Hematopoietic multipotent progenitor cell (in vitro differentiated cells): ENCODE measurements at places on chromosomes 7 and 10.
A peak's percentile ranks its signal among the peaks of the same experiment; 100 is the strongest.

DNA sequence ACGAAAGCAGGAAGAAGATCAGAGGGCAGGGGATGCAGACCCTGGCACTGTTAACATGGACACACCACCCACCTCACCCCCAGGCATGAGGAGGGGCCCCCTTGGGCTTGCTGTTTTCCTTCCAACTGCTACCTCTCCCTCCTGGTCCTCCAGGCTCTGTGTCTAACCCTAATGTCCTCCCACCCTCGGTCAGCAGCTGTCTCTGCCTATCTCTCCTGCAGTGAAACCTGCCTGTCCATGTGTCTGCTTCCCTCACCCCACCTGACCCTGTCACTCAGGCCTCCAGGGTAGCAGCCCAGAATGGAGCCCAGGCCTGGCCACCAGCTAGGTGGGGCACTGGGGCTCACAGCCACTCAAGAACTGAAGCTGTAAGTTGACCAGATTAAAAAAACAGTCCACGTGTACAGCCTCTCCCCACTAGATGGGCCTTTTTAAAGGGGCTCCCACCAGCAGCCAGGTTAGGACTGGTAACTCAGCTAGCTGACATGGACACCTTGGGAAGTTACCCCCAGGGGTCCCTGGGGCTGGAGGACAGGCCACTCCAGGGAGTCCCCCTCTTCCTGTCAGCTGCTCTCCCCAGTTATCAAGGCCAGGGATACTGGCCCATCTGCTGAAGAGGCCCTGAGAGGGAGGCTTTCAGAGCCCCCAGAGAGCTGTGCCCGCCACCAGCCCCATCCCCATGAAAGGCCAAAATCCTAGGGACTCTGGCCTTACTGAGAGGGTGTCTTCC lies 1.5 kb downstream of the SMARCD3 start:
- no peak for DNase-seq

DNA sequence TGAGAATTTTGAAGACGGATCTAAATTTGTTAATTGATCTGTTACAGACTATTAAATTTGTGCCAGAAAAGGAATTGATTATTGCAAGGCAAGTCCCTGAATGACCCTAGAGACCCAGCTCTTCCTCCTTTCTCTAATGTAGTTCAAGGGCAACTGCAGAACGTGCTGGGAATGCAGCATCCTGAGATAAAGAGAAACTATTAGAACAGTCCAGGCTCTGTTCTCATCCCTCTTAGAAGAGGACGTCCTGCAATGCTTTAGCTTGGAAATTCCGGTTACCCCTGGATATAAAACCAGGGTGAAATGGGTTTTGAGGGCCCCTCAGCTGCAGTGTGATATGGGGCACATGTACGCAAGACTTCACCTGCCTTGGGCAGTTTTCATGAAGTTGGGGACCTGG lies 67.3 kb downstream of the PTN start:
- DNase-seq, result no peak

GRCh38 chr7:51308265-51308664 lies 8.3 kb downstream of the COBL start:
- DNase-seq, result no peak

DNA sequence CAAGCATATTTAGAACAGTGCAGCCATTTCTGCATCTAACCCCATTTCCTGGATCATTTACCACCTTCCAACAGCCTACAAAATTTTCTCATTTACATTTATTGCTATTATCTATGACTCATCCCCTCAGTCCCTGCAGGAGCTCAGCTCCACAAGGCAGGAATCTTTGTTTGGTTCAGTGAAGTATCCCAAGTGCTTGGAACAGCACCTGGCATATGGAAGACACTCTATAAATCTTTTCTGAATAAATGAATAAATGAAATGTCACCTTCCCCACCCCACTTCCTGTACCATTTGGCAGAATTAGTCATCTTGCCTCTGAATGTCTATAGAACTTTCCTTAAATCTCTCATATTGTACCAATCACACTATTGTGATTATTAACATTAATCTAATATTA lies 110.7 kb downstream of the HIP1 start:
- DNase-seq, result no peak

DNA sequence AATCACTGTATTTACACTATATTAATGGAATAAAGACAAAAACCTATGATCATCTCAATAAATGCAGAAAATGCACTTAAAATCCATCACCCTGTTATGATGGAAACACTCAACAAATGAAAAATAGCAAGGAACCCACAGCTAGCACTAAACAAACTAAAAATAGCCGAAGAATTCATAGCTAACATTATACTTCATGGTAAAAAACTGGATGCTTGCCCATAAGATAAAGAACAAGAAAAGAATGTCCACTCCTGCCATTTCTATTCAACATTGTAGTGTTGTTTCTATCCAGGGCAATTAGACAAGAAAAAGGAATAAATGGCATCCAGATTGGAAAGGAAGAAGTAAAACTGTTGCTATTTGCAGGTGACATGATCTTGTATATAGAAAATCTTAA lies 142.1 kb downstream of the STK31 start:
- DNase-seq, result no peak

DNA sequence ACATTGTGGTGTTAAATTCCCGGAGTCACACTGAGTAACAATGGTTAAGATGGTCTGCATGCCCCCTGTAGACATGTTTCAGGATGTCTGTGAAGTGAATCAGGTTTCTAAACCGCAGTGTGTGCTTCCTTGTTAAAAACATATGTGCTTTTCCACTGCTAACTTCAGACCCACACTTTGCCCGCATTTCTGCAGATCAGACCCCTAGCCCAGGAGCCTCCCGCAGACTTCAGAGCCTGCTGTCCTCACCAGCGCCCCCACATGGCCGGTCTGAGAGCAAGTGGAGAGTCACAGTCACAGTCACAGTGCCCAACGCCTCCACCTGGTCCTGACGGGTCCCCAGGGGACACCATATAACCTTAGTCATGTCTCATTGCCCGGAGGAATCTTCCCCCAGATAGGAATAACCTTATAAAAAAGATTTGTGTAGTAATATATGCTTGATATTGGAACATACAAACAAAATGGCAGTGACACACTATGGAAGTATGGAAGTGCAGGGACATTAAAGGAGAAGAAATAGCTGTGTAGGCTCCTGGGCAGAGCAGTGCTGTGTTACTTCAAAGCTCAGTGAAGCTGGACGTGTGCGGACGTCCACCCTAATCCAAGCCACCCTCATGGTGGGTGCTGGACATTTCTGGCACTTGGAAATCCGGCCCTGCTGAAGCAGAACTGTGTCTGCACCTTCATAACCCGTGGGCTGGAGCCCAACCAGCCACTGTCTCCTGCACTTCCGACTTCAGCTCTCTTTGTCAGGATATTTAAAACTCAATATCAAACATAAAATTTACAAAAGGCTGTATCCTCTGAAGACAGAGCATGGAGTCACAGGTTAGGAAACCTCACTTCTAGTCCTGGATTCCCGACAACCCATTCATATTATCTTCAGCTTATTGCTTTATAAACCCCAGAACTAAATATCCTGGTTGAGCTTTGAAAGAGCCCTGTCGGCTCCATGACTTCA lies 29.0 kb downstream of the GSTO2 start:
- peak; percentile 68 for DNase-seq

GRCh38 chr7:140841166-140841715 lies 83.5 kb downstream of the BRAF start:
- DNase-seq, result peak; percentile 46

DNA sequence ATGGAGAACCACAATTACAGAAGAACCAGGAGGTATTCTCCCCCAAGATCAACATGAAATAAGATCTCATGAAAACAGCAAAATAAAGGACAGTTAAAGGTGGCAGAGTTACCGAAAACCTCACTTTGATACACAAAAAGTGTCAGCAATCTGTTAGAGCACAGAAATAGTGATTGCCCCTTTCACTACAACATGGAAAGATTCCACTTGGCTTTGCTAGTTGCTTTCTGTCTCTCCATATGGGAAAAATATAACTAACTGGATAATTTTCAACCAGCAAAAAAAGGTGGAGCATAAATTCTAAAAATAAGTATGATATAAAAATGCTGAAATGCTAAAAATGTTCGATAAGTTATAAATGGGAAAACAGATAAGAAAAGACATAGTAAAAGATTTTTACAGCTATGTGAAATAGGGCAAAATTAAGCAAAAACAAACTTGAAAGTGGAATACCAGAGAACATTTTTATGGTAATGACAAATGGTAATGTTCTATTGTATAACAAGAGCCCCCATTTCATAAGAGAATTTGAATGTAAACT lies 90.2 kb downstream of the GPR85 start:
- no peak for DNase-seq

DNA sequence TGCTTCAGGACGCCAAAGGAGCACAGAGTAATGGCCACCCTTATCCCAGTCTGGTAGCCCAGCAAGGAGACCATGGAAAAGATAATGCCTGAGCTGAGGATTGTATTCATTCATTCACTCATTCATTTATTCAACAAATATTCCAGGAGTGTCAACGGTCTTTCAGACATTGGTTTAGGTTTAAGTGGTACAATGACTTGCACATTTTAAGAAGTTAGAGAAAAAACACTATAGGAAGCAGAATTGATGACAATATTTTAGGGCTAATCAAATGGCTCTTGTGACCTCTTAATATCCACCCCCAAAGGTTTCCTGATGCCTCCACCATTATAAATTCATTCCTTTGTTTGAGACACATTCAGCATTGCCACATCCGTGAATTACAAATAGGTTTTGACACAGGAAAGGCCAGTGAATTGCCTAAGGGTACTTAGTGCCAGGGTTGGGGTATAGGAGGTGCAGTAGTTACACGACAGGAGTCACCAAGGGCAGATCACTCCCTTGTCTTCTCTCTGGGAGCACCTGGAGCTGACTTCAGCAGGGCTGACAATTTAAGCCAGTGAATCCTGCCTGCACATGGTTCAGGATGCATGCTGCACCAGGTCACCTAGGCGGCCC lies 269.5 kb downstream of the CREB5 start:
- no peak for DNase-seq

- DNase-seq, result no peak
These were observed 30.4 kb downstream of the PLAU start for GRCh38 chr10:73941300-73941699.
